ENCODE measurements at places on chromosomes 2 and 18. TPM values are rescaled to one million over a fixed set of nuclear protein-coding genes. Genes with fewer than 3 reads are reported as not detected.
A peak's percentile ranks its signal among the peaks of the same experiment; 100 is the strongest.

DNA sequence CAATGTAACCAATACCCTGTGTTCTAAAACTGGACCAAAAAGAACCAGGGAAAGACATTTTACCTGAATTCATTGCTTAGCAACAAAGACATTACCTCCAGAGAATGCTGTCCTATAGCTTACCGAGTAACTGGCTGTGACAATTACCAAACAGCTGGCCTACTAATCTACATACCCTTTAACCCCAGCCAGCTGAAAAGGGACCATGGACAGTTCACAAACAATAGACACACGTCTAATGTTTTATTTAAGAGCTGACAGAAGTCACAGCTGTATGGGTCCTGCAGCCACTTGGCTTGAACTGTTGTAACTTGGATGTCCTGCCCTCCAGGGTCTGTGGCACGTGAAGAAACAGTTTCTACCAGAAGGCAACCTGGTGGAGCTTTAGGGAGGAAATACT lies 130.1 kb upstream of the EFEMP1 start:
- H3K27me3 ChIP-seq, result no peaks in the 10 kb centered on the region
- no peaks in the 10 kb centered on the region for H3K4me1 ChIP-seq
- no peaks in the 10 kb centered on the region for H3K36me3 ChIP-seq
- H3K27ac ChIP-seq, result no peak overlapping the region
- no peak overlapping the region for H3K4me3 ChIP-seq
- no peak for DNase-seq

The L3MBTL4 gene
- 19.4 TPM for total RNA-seq

DNA sequence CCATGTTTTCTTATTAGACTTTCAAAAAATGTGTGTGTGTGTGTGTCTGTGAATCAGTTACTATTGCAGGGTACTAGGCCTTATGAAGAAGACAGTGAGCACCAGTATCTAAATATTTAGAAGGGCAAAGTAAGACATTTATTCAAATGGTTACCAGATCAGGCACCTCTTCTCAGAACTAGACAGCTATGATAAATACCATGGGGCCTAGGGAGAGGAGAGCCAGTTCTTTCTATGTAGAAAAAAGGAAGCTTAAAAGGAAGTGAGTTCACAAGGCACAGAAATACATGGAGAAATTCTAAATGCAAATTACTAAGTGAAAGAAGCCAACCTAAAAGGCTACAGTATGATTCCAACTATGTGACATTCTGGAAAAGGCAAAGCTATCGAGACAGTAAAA lies 261.3 kb downstream of the SOX11 start:
- no peak overlapping the region for H3K4me3 ChIP-seq
- H3K27me3 ChIP-seq, result no peaks in the 10 kb centered on the region
- DNase-seq, result no peak
- H3K27ac ChIP-seq, result no peak overlapping the region

DNA sequence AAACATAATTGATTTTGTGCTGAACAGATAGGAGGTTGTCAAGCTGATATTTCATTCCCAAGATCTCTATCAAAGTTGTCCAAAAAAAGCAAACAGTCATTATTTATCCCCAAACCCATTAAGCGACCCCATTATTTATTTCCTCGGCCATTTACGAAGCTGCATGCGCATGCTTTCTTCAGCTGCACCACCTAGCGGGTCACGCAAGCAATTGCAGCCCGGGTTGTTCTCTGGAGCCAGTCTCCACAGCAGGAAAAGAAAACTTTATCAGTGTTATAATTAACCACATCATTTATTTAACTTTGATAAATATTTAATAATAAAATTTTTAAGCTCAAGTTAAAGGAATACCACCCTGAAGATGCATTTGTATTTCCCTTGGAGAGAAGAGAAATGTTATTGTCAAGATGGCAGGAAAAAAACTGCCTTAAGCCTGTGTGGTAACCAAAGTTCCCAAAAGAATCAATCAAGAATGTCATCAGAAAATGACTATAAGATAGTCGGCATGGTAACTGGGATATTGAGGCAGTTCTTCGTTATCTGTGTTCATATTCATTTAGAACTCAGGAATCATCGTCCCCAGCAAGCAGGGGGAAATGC lies 304.7 kb downstream of the FBXO15 start:
- H3K36me3 ChIP-seq, result no peaks in the 10 kb centered on the region
- H3K4me3 ChIP-seq, result no peak overlapping the region
- H3K27ac ChIP-seq, result no peak overlapping the region
- no peaks in the 10 kb centered on the region for H3K27me3 ChIP-seq

GRCh38 chr2:129812071-129812470 lies 167.4 kb upstream of the RAB6C start:
- DNase-seq, result peak; percentile 20
- H3K4me3 ChIP-seq, result no peak overlapping the region
- H3K4me1 ChIP-seq, result no peaks in the 10 kb centered on the region
- H3K27me3 ChIP-seq, result no peaks in the 10 kb centered on the region
- no peak overlapping the region for H3K27ac ChIP-seq

The COLEC11 gene
- total RNA-seq, result 20.5 TPM

GRCh38 chr2:205535001-205535400 lies 147.3 kb upstream of the NRP2 start:
- no peak overlapping the region for H3K4me3 ChIP-seq
- peaks cover 8% of the 10 kb centered on the region for H3K4me1 ChIP-seq
- H3K27ac ChIP-seq, result no peak overlapping the region
- H3K27me3 ChIP-seq, result no peaks in the 10 kb centered on the region
- DNase-seq, result no peak
- no peaks in the 10 kb centered on the region for H3K36me3 ChIP-seq

DNA sequence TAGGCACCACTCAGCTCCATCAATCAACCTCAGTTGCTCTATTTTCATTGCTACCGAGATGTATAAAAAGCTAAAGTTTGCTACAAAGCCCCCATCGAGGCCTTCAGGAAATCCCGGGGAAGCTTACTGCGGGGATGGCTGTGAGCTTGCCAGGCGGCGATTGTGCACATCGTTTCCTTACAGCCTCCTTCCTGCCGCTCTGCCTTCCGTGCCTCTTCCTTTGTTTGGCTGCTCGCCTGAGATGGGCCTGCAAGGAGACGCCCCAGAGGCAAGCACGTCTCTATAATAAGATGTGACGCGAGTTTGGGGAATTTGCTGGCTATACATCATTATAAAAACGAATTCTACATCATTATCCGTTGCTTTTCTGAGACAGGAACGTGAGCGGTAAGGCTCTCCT lies 41.6 kb downstream of the DHRS9 start:
- no peaks in the 10 kb centered on the region for H3K27me3 ChIP-seq
- H3K36me3 ChIP-seq, result no peaks in the 10 kb centered on the region
- no peak overlapping the region for H3K4me3 ChIP-seq
- no peaks in the 10 kb centered on the region for H3K4me1 ChIP-seq
- DNase-seq, result no peak

The CETN1 gene
- not detected for total RNA-seq

The MYO5B gene
- total RNA-seq, result 78.4 TPM

The PPP1R1C gene
- 0.78 TPM for total RNA-seq

The SKOR2 gene
- total RNA-seq, result not detected

GRCh38 chr2:236161531-236161930 lies 6.7 kb downstream of the GBX2 start:
- H3K4me3 ChIP-seq, result no peak overlapping the region
- no peak for DNase-seq
- H3K4me1 ChIP-seq, result peaks cover 32% of the 10 kb centered on the region
- peaks cover 35% of the 10 kb centered on the region for H3K27me3 ChIP-seq
- H3K36me3 ChIP-seq, result no peaks in the 10 kb centered on the region

DNA sequence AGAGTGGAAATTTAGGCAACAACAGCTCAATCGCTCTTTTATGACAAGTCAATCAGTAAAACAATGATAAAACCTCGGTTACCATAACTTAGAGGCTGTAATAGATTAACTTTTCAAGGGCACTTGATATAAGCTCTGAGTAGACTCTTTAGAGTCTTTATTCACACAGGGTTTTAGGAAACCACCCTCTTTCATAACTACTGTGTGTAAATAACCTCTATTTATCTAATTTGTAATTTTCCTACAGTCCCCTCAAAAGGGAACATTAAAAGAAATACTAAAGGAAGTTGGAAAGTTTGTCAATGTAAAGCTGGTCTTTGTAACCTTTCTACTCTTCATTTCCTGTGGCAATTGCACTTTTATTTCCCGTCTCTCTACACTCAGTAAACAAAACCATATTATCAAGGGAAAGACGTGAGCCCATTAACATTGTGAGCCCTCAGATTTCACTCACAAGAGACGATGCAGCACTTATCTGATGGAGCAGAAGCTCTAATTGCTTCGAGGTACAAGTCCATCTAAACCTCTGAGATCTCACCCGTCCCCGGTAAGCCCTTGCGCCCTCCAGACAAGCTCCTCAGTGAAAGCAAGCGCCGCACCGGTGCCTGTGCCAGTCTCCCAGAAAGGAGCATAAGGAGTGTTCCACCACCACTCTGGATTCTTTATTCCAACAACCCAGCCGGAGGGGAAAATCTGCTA lies 1.1 kb upstream of the HOXD1 start:
- peaks cover 41% of the 10 kb centered on the region for H3K27me3 ChIP-seq
- no peak overlapping the region for H3K4me3 ChIP-seq
- H3K36me3 ChIP-seq, result no peaks in the 10 kb centered on the region
- no peak for DNase-seq
- peaks cover 17% of the 10 kb centered on the region for H3K4me1 ChIP-seq

- no peaks in the 10 kb centered on the region for H3K4me1 ChIP-seq
- no peak for DNase-seq
- H3K4me3 ChIP-seq, result no peak overlapping the region
- no peaks in the 10 kb centered on the region for H3K27me3 ChIP-seq
These were observed 33.7 kb downstream of the ABI2 start for GRCh38 chr2:203361922-203362321.

DNA sequence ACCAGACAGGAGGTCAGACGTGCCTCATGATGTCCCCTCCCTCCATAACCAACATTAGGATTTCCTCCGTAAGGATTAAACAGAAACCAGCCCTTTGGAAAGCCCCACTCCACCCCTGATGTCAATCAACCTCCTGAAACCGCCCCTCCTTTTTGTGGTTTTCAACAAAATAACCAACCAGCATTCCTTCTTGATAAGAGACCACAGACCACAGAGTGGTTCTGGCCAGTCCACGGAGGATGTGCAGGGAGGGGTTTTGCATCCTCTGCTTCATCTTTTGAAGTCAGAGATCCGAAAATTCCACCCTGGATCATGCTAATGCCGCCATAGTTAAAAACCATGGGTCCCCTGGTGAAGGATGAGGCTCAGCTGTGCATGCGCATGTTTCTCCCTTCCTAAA lies 180.0 kb upstream of the CCDC150 start:
- no peaks in the 10 kb centered on the region for H3K36me3 ChIP-seq
- H3K27me3 ChIP-seq, result no peaks in the 10 kb centered on the region
- H3K27ac ChIP-seq, result no peak overlapping the region
- no peak for DNase-seq
- H3K4me1 ChIP-seq, result no peaks in the 10 kb centered on the region
- H3K4me3 ChIP-seq, result no peak overlapping the region

DNA sequence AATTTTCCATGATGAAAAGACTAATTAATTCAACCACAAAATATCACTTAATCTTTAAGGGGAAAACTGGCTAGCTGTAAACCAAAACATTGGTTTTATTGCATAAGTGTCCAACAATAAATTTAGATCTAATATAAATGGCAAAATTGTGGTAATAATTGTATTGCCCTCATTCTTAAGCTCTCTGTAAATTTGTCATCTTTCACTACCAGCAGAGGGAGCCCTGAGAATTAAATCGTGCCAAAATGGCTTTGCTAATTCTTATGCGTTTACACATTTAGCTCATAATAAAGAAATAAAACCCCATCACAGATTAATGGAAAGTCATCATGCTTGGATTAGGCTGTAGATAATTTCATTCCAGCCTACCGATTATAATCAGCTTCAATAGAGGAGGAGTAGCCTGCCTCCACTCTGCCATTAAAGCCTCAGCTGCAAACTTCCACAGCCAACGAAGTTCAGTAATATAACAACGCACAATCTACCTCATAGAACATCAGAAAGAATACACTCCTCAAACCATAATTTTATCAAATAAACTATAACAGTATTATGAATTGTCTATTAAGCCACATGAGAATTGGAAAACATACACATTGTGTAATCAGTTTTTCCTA lies 70.0 kb upstream of the ATP5MC3 start:
- no peaks in the 10 kb centered on the region for H3K36me3 ChIP-seq
- H3K4me3 ChIP-seq, result no peak overlapping the region
- H3K27ac ChIP-seq, result no peak overlapping the region
- no peak for DNase-seq

The ANKRD30BL gene
- 0.67 TPM for total RNA-seq

The POTEC gene
- total RNA-seq, result not detected

DNA sequence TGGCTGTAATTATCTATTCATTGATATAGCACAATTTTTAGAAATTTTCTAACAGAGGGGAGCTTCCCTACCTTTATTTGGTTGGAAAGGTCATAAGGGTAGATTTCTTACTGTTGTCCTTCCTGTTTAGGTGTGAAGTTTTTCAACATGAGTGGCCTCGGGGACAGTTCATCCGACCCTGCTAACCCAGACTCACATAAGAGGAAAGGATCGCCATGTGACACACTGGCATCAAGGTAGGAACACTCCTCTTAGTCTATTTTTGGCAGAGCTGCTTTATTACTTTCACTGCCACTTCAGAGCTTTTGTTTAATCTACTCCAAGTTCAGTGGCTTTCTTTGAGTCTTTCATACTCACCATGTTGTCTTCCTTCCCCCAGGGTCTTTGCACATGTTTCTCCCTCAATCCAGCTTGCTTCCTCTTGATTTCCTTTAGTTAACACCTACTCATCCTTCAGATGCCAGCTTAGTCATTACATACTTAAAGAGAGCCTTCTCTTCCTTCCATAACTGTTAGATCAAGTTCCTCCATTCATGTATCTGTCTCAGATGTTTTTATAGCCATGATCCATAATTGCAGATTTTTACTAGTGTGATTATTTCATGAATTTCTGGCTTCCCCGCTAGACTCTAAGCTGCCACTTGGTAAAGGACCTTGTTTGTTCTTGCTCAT lies 134.5 kb downstream of the PTRHD1 start:
- no peaks in the 10 kb centered on the region for H3K4me1 ChIP-seq
- H3K27ac ChIP-seq, result no peak overlapping the region
- H3K27me3 ChIP-seq, result no peaks in the 10 kb centered on the region
- no peaks in the 10 kb centered on the region for H3K36me3 ChIP-seq
- H3K4me3 ChIP-seq, result no peak overlapping the region

The FEZ2 gene
- 51.6 TPM for total RNA-seq

- H3K27me3 ChIP-seq, result no peaks in the 10 kb centered on the region
- peaks cover 12% of the 10 kb centered on the region for H3K4me1 ChIP-seq
- peaks cover 42% of the 10 kb centered on the region for H3K36me3 ChIP-seq
- DNase-seq, result no peak
- H3K27ac ChIP-seq, result no peak overlapping the region
These were observed 5.2 kb downstream of the RETREG2 start for GRCh38 chr2:219183151-219183772.

The PROC gene
- not detected for total RNA-seq
